ENCODE measurements at places on chromosomes 3 and 15.

- no peak for DNase-seq
Measured at GRCh38 chr15:53511175-53511574, 248.3 kb downstream of the WDR72 start.

- DNase-seq: no peak
Measured at GRCh38 chr3:45547764-45548680, 46.5 kb upstream of the LIMD1 start.

- DNase-seq: no peak
Measured at GRCh38 chr15:44207643-44208042, 12.6 kb upstream of the FRMD5 start.

DNA sequence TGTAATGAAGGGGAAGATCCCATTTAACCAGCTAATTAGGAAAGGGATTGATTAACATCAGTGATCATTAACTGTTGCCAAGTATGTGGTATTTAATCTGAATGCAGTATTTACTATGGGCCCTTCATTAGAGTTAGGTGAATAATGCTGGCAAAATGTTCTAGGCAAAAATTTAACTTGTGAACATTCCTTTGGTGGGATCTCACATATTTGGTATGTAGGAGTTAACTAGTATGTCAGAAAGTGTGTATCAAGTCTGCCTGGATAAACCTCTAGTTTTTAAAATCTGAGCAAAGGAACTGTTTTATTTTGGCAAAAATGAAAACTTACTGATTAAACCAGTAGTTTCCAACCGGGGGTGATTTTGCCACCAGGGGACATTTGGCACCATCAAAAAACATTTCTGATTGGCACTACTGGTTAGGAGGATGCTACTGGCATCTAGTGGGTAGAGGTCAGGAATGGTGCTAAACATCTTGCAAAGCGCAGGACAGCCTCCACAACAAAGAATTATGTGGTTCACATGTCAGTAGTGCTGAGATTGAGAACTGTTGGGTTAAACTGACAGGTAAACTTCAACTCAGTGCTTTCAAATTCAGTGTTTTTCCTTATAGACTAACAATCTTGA, 22.5 kb downstream of the LRTM1 start:
- no peak for DNase-seq

- DNase-seq: no peak
Measured at GRCh38 chr15:94582368-94582767, 351.0 kb downstream of the MCTP2 start.

- no peak for DNase-seq
Measured at GRCh38 chr3:3519266-3519665, 280.0 kb upstream of the LRRN1 start.

GRCh38 chr3:143135150-143135549, 15.6 kb downstream of the CHST2 start:
- DNase-seq: no peak

DNA sequence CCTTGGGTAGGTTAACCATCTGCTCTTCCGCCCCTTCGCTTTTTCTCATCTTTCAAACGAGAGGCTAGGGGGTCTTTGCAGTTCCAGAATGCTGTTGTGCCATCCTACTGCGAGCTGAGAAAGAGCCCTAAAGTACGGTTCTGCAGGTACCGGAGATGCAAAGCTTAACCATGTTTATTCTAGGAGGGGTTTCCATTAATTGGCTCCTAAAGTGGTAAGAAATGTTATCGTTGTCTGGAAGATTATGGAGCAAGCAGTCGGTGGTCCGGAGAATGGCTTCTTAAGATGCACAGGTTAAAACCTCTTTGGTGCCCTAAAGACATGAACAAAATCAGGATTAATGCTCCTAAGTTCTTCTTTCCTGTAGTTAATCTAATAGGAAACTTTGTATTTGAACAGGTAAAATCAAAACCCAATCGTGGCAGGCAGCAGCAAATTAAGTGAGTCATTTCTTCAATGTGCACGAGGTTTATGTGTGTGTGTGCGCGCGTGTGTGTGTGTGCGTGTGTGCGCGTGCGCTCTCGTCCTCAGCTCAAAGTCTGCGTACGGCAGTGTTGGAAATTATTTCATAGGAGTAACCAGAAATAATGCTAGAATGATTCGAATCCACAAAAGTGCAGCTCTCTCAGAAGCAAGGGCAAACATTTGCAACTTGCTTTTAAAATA, 772 bp downstream of the FAM81A start:
- DNase-seq: no peak

- no peak for DNase-seq
Measured at GRCh38 chr3:94673876-94674275, 611.0 kb downstream of the NSUN3 start.

- no peak for DNase-seq
Measured at GRCh38 chr15:69074843-69075224, 60.3 kb downstream of the NOX5 start.

DNA sequence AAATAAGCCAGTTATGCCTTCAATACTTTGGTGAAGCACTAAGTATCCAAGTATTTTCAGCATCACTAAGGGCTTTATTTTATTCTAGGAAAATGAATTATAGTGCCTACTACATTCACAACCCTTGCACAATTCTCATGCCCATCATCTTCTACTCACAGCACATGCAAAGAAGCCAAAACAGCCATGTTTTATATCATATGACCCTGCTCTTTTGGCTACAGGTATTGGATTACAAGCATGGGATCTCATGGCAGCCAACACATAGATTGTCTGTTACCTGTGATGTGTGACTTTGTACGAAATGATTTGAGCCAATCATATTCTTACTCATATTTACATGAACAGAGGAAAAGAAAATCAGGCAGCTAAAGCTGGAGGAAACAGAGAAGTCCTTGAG, 38.6 kb downstream of the STT3B start:
- no peak for DNase-seq

DNA sequence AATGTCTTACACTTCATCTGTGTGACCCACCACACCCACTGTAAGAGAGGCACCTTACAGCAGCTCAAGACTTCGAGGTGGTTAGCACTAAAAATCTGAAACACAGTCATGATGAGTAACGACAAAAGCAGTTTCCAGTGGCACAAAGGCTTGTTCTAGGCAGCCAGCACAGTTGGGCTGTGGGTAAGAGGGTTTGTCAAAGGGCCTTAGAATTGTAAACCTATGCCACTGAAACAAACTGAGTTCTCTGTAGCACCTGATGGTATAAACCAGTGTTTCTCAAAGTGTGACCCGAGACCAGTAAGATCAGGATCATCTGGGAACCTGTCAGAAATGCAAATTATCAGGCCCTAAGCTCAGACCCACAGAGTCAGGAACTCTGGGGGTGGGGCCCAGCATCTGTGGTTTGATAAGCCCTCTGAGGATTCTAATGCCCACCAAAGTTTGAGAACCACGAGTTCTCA, 36.5 kb downstream of the DAPK2 start:
- no peak for DNase-seq

DNA sequence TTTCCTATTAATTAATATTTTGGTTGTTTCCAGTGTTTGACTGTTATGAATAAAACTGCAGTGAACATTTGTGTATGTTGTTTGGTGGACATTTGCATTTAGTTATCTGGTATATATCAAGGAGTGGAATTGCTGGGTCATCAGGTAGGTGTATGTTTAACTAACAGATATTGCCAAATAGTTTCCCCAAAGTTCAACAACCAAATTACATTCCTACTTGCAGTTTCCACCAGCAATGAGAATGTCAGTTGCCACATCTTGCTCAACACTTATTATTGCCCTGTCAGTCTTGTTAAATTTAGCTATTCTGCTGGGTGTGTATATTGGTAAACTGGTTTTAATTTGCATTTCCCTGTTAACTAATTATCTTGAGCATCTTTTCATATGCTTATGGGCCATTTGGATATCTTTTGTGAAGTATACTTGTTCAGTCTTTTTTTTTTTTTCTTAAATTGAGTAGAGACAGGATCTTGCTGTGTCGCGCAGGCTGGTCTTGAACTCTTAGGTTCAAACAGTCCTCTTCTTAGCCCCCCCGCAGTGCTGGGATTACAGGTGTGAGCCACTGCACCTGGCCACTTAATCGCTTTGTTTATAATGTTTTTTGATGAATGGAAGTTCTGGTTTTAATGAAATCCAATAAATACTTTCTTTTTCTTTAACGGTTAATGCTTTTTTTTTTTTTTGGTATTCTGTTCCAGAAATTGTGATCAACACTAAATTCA, 7.9 kb downstream of the FEM1B start:
- DNase-seq: no peak

All from NCI-H1092 (cell line).